Naive B cell (primary cell): ENCODE measurements at places on chromosomes 1 and 21. TPM values are rescaled to one million over a fixed set of nuclear protein-coding genes. Genes with fewer than 3 reads are reported as not detected.

The SFT2D2 gene
- 12.1 TPM for polyA plus RNA-seq

The SLC37A1 gene
- polyA plus RNA-seq, result 12.3 TPM

The TMPRSS2 gene
- polyA plus RNA-seq, result not detected

The MXRA8 gene
- polyA plus RNA-seq, result not detected

The LAMC1 gene
- polyA plus RNA-seq, result 13.6 TPM

The GPR161 gene
- not detected for polyA plus RNA-seq

The YY1AP1 gene
- 56.1 TPM for polyA plus RNA-seq

The LCE1B gene
- polyA plus RNA-seq, result not detected

The CHI3L2 gene
- 217 TPM for polyA plus RNA-seq

The ADORA1 gene
- not detected for polyA plus RNA-seq

The RGSL1 gene
- not detected for polyA plus RNA-seq

The HPDL gene
- 0.31 TPM for polyA plus RNA-seq

The RIIAD1 gene
- not detected for polyA plus RNA-seq

The TCHH gene
- polyA plus RNA-seq, result not detected

The TMPRSS15 gene
- 0.61 TPM for polyA plus RNA-seq

The RAB3B gene
- polyA plus RNA-seq, result not detected

The OSBPL9 gene
- 53.4 TPM for polyA plus RNA-seq

The PAQR7 gene
- 0.09 TPM for polyA plus RNA-seq

The DNALI1 gene
- polyA plus RNA-seq, result not detected

The FOXD2 gene
- 0.37 TPM for polyA plus RNA-seq

The BOLA1 gene
- polyA plus RNA-seq, result 28.3 TPM
